ENCODE measurements at places on chromosomes 13 and 19. TPM values are rescaled to one million over a fixed set of nuclear protein-coding genes. Genes with fewer than 3 reads are reported as not detected.

Gene NPAS1
- not detected for total RNA-seq

Gene LGALS14
- total RNA-seq = not detected

Gene RAB20
- 1.6 TPM for total RNA-seq

Gene COX6B2
- not detected for total RNA-seq

Gene IL17D
- total RNA-seq = 1.5 TPM

Gene SYNGR4
- total RNA-seq = not detected

Gene CDX2
- not detected for total RNA-seq

Gene TEX101
- total RNA-seq = not detected

Gene PSG6
- total RNA-seq = not detected

Gene FAM216B
- not detected for total RNA-seq

Gene HPN
- 0.09 TPM for total RNA-seq

Gene NUP62
- 17.8 TPM for total RNA-seq

Gene LILRA1
- not detected for total RNA-seq

Gene CD209
- total RNA-seq = 0.11 TPM

Gene TPGS1
- total RNA-seq = 35.0 TPM

Gene CEACAM20
- total RNA-seq = not detected

Gene CTXN1
- total RNA-seq = 0.33 TPM

Gene PSG5
- not detected for total RNA-seq

Gene HIF3A
- total RNA-seq = 5.6 TPM

Gene RPS5
- 2,748 TPM for total RNA-seq

Gene HCST
- total RNA-seq = 0.54 TPM

Gene CEACAM4
- not detected for total RNA-seq

Gene APOC4
- total RNA-seq = not detected

Gene WDFY2
- 7.3 TPM for total RNA-seq

Gene KIR3DL2
- total RNA-seq = not detected

Gene CACNA1A
- under 0.01 TPM for total RNA-seq

Gene U2AF2
- total RNA-seq = 60.8 TPM

Gene ONECUT3
- not detected for total RNA-seq

Gene MISP
- total RNA-seq = not detected

Gene ZNF28
- total RNA-seq = 18.0 TPM

Gene ANGPTL4
- 2.1 TPM for total RNA-seq

Gene TPTE2
- not detected for total RNA-seq

Gene FFAR2
- total RNA-seq = not detected

Gene ASF1B
- total RNA-seq = 3.6 TPM

Gene NLRP8
- total RNA-seq = not detected

Gene LRRC25
- not detected for total RNA-seq

Gene IL4I1
- 0.52 TPM for total RNA-seq

Gene KLK3
- total RNA-seq = not detected

Gene GPC5
- total RNA-seq = 0.43 TPM

Gene SLITRK6
- total RNA-seq = not detected

Gene QPCTL
- total RNA-seq = 5.2 TPM

Gene PCDH17
- total RNA-seq = 4.0 TPM

Gene CFAP97D2
- total RNA-seq = not detected

Gene ELAVL3
- not detected for total RNA-seq

Gene CEACAM21
- total RNA-seq = 14.2 TPM

Gene PRODH2
- total RNA-seq = not detected

Gene APC2
- under 0.01 TPM for total RNA-seq

Gene GPR183
- total RNA-seq = 3.6 TPM

Gene MAP4K1
- not detected for total RNA-seq

Gene C3
- 0.33 TPM for total RNA-seq

Gene ERICH6B
- not detected for total RNA-seq

Gene FPR3
- under 0.01 TPM for total RNA-seq

Gene ZNF507
- total RNA-seq = 12.0 TPM

Gene TMC4
- 0.34 TPM for total RNA-seq

Gene SELENOV
- total RNA-seq = not detected

Gene TNPO2
- 18.7 TPM for total RNA-seq
